Left colon (tissue), 2 donors: ENCODE measurements at places on chromosomes 16 and 17. TPM values are rescaled to one million over a fixed set of nuclear protein-coding genes. Genes with fewer than 3 reads are reported as not detected.

ANKS4B gene
- 47.2 TPM for total RNA-seq

SLC6A2 gene
- total RNA-seq, result not detected

HS3ST3B1 gene
- 1.7 TPM for total RNA-seq

DNA sequence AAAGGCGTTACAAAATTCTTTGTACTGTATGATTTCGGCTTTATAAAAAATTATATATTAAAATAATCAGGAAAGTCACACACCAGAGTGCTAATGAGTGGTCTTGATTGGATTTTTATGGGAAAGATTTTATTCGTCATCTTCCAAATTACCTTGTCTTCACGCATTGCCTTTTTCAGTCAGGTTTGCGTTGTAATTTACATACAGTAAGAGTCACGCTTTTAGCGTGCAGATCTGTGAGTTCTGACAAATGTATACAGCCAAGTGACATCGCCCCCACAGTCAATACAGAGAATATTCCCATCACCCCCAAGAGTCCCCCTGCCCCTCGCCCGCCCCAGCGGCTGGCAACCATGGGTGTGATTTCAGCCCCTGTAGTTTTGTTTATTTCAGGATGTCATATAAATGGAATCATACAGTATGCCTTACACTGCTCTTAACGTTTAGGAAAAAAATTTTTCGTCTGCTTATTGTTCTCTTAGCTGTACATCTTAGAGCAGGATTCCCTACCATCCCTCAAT lies 157.7 kb downstream of the CMIP start:
- no peak for DNase-seq

GRCh38 chr17:1779571-1780131 lies 17.8 kb downstream of the SERPINF1 start:
- DNase-seq, result peak; percentile 53

DNA sequence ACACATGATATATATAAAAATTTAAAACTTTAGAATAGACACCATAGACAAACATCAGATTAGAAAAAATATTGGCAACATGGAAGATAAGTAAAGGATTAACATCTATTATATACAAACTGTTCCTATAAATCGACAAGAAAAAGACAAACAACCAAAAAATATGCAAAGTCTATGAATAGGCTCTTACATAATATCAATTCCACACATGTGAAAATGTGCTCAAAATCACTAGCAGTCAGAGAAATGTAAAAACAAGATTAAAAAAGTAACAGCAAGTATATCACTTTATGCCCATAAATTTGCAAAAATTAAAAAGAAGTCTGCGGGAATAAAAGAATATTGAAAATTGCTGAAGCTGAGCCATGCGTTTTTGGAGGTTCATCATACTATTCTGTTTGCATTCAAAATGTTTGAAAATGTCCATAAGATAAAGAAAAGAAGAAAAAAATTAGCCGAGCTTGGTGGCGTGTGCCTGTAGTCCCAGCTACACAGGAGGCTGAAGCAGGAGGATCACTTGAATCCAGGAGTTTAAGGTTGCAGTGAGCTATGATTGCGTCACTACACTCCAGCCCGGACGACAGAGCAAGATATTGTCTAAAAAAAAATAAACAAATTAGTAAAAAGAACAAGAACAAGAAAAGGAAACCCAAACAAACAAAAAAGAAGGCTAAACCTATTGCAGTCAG lies 11.2 kb upstream of the ERN2 start:
- DNase-seq, result no peak
